ENCODE measurements at places on chromosomes 7 and 10.

DNA sequence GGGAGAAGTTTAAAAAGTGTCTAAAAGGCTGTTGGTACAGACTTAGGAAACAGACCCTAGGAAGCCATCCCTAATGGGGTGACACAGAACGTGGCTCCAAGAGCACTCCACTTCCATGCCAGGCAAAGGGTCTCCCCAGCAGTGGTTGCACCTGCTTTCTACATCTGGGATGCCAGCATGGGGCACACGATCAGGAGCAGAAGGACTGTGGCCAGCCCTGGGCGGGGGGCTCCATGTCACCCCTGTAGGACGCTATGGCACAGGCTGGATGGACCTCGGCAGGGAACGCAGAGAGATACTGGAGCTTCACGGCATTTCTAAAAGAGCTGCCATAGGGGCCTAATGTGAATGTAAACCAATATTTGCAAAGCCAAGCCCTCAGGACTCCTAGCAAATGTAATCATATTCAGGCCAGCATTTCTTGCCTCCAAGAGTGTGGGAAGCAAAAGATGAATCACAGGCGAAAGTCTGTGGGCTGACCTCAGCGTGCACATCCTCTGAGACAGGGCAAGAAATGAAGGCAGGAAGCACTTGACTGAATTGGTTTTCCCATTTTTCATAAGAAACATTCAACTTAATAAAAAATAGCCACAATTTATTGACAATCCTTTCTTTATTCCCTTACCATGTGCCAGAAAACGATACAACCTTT lies 93.9 kb downstream of the ATXN7L1 start:
- DNase-seq = peak; percentile 67

DNA sequence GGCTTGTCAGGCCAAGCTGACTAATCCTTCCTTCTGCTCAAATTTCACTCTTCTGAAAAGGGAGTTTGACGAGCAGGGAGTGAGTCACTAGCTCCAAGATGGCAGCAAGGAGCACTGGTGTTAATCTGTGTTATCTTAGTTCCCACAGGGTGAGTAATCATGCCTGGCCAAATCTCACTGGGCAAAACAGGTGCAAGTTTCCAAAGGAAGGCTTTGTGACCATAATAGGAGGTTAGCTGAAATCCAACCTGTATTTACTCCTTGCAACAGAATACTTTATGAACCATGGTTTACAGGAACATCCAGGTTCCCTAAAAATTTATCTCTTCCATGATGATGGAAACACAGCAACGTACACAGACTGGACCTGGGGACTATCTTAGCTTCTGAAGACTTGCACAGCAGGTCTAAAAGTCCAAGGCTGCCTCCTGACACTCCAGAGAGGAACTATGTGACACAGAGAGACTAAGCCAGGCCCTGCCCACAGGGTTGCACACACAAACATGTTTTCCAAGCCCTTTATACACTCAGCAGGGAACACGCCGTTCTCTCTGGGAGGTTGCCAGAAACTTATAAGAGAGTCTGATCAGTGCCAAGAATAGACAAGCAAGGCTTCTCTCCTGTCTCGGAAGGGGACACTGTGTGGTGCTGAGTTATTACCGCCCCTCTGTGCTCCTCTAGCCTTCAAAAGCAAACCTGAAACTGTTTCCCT lies 46.3 kb downstream of the PDK4 start:
- peak; percentile 77 for DNase-seq

- DNase-seq = no peak
Observed at GRCh38 chr10:58514111-58514770, 1.6 kb downstream of the BICC1 start.

GRCh38 chr10:94623572-94623971 lies 60.0 kb upstream of the CYP2C18 start:
- DNase-seq = no peak

DNA sequence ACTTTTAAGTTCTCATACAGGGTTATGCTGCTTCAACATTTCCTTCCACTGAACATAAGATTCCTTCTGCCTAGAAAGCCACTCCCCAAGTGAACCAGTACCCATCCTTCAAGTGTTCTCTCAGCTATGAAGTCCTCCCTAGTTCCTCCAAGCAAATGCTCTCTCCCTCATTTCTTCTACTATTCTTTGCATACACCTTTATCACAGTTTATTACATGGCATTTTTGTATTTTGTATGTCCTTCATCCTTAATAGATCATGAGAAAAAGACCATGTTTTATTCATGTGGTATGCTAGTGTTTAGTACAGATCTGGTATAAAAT lies 1.9 kb downstream of the SYPL1 start:
- no peak for DNase-seq

- peak; percentile 88 for DNase-seq
Observed at GRCh38 chr10:102422545-102423129, 2.0 kb downstream of the FBXL15 start.

GRCh38 chr7:1940402-1940786 lies 270.3 kb downstream of the ELFN1 start:
- no peak for DNase-seq

DNA sequence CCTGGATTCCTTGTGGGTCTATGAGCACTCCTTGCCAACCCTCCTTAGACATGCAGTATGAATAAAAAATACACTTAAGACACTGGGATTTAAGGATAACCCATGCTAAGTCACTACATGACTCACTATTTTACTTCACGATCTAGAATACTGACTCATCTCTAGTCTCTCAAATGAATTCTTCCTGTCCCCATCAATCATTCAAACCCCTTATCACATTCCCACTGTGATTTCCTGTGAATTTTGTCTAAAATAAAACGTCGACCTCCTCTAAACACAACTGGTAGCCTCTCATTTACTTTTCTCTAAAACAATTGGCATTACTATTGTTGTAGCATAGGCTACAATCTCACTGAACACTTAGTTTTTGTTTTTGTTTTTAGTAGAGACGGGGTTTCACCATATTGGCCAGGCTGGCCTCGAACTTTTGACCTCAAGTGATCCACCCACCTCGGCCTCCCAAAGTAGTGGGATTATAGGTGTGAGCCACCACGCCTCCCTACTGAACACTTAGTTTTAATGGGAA lies 3.9 kb upstream of the IQUB start:
- DNase-seq = peak; percentile 8

DNA sequence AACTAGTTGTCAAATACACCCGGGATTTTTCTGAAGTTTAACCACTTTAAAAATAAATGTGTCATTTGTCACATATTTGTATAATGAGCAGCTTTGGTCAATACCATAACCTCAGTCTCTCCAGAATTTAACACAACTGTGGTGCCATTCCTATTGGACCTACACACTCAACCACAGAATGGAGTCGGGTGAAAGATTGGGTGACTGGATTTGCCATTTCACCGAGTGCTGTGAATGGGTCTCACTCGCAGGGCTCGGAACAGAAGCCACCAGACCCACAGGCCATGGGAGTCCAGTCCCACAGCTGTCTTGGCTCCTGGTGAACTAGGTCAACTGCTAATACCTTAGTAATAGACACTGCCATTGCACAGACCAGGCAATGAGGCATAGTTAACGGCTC lies 298.4 kb downstream of the CCDC3 start:
- no peak for DNase-seq

DNA sequence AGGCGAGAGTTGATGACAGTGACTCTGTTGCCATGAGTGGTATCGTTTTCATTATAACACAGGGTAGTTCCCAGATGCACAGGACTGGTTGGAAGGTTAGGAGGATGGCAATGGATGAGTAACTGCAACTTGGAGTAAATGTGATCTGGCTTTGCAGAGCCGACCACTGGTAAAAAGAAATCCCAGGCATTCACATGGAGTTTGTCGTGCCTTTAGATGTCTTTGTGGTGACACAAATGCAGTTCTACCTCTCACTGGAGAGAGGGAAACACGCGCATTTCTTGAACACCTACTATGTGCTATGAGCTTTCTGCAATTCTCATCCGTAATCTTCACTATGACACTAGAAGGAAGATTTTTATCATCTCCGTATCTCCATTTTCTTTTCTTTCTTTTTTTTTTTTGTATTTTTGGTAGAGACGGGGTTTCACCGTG lies 1.7 kb upstream of the MNX1 start:
- no peak for DNase-seq

GRCh38 chr7:138023618-138024342 lies 21.9 kb upstream of the CREB3L2 start:
- DNase-seq = no peak

- no peak for DNase-seq
Observed at GRCh38 chr7:138299066-138299465, 161.0 kb upstream of the TRIM24 start.

DNA sequence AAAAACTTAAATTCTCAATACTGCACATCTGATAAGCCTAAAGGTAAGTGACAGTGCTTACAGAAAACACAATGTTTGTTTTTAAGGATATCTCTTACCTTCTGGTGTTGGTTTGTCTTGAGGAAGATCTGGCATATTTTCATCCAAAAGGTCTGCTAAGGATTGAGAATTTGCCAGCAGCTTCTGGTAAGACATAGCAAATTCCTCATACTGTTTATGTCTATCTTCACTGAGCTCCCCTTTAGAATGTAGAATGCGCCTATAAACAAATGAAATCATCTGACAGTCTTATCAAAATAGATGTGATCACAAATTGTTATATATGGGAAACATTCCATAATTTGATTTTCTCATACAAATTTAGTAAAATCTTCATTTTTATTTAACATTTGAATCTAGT lies 28.7 kb downstream of the UPF2 start:
- DNase-seq = no peak

- no peak for DNase-seq
Observed at GRCh38 chr10:103086261-103086660, 106.8 kb downstream of the NT5C2 start.

DNA sequence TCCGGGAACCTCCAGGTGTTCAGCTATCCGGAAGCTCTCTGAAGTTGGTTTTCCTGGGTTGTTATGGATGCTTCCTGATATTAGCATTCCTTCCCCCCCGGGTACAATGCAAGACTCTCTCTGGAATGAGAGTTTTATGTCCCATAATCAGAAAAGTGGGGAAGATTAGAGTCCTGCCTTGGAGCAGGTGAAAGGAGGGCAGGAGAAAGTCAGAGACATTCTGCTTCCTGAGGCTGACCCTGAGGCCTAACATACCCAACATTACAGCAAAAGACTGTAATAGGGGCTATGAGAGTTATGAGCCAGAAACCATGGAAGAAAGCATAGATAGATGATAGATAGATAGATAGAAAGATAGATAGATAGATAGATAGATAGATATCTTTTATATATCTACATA lies 36.9 kb downstream of the PRPS1L1 start:
- no peak for DNase-seq

DNA sequence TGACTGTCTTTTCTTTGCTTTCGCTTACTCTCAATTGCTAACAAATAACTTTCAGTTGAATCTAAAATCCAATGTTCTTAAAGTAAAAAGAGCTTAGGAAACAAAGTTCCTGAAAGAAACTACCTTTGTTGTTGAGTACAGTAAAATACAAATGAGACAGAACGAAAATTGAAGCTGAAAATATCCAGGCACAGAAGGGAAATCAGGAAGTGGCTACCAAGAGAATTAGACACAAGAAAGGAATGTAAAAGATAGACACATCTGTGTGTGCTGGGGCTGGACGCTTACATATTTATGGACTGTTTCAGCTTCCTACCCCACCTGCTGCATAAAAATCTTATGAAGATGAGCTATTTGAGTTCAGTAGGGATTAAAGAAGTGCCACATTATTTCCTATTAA lies 161.7 kb upstream of the PLXDC2 start:
- DNase-seq = peak; percentile 18

- no peak for DNase-seq
Observed at GRCh38 chr10:60735244-60735643, 43.0 kb upstream of the CDK1 start.

GRCh38 chr10:30858499-30858898 lies 173.2 kb downstream of the ZNF438 start:
- no peak for DNase-seq

GRCh38 chr7:64310426-64310825 lies 3.3 kb upstream of the ZNF736 start:
- DNase-seq = no peak

GRCh38 chr10:76675951-76676587 lies 961.5 kb downstream of the KCNMA1 start:
- peak; percentile 33 for DNase-seq

DNA sequence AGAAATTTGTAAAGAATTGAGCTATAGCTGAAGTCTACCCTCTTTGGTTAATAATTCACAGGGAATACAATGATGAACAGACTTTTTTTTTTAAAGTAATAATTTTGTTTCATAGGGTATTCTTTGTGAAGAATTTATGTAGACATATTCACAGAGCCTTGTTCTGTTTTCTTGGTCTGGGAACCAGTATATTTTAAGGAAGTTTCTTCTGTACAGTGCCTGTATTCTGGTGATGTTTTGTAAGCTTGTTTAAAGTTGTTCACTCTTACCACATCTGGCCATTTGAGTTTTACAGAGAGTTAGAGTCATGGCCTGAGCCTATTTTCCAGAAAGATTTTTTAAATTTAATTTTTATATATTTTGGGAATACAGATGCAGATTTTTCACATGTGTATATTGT lies 70.3 kb downstream of the CCSER2 start:
- DNase-seq = no peak

DNA sequence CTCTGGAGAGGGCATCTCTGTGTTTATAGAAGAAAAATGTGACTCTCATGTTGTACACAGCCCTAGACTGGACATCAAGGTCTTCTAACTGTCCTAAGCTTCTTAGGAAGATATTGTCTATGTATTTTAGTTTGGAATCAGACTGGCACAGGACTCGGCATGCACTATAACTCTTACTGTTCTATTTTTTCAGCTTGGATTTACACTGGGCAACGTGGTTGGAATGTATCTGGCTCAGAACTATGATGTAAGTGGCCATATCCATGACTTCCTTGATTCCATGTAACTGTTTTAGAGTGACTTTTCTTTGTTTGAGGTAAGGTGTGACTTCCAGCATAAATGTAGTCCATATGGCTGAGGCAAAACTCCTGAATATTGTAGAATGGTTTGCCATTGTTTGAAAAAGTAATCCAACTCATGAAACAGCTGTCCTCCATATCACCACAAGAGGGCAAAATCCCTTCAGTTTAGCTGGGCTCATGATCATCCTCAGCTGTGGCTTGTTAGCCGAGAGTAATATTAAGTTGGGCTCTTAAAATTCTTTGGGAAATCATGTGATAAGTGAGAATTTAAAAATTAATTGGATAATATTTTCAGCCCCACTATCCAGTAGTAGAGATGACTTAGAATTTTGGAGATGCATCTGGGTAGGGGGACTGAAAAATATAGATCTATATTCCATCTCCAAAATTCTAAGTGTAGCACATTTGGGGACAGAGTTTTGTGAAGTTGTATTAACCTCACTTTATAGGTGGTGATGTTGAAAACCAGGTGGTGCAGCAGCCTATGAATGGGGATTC lies 10.4 kb downstream of the STMP1 start:
- DNase-seq = peak; percentile 51

GRCh38 chr7:94662548-94662947 lies 6.6 kb upstream of the SGCE start:
- no peak for DNase-seq

DNA sequence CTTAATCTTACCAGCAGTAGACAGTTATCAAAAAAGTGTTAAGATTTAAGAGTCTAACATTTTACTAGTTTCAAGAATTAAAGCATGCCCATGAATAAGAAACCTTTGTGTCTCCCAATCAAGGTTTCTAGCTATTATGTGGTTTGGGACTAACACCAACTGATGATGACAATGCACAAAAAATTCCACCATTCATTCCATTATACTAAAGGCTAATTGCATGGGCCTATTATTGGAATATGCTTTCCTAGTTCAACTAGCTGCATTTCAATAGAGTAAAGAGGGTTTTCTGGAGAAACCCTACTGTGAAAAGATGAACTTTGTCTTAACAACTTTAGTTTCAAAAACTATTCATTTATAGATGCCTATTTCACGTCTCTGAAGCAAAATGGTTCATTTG lies 44.6 kb downstream of the UBE2H start:
- DNase-seq = no peak

- no peak for DNase-seq
Observed at GRCh38 chr10:4151466-4151865, 366.5 kb upstream of the KLF6 start.

GRCh38 chr7:11829954-11830353 lies 2.0 kb downstream of the THSD7A start:
- no peak for DNase-seq

All from AG08396 (cell line).